ENCODE measurements at places on chromosomes 5 and 9.

DNA sequence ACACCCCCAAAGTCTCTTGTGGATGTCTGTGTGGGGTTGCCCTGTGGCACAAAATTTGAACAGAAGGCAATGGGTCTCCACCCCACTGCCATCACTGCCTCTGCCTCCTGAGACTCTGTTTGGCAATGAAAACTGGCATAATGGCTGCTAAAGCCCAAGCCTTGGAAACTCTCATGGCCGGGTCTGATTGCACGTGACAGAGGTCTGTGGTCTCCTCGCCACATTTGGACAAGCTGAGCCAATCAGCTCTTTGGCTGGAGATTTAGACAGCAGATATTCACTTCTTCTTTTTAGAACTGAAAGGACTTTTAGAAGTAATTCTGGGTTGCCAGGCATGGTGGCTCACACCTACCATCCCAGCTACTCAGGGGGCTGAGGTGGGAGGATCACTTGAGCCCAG lies 5.5 kb downstream of the GGTA1 start:
- DNase-seq, result no peak

- no peak for DNase-seq
Measured at GRCh38 chr5:139340051-139340450, 1.6 kb upstream of the PAIP2 start.

- DNase-seq, result no peak
Measured at GRCh38 chr5:26761045-26761444, 277.3 kb downstream of the CDH9 start.

DNA sequence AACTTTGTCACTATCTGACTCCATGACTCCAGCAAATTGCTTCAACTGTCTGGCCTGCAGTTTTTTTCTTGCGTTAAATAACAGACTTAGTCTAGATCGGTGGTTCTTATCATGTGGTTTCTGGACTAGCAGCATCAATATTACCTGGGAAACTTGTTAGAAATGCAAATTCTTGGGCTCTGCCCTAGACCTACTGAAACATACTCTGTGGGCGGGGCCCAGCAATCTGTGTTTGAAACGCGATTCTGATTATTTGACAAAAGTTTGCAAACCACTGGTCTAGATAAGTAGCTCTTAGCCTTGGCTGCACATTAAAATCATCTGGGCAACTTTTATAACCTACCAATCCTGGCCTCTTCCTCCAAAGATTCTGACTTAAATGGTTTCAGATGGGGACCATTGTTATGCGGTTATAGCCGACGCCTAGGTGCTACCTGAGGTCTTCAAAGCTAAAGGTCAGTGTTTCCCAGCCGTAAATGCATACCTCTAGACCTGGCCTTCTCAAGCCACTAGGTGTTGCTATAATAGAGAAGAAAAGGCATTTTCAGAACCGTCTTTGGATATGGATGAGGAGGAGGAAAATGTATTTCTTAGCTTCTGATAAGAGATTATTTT lies 74.0 kb downstream of the C9orf85 start:
- no peak for DNase-seq

DNA sequence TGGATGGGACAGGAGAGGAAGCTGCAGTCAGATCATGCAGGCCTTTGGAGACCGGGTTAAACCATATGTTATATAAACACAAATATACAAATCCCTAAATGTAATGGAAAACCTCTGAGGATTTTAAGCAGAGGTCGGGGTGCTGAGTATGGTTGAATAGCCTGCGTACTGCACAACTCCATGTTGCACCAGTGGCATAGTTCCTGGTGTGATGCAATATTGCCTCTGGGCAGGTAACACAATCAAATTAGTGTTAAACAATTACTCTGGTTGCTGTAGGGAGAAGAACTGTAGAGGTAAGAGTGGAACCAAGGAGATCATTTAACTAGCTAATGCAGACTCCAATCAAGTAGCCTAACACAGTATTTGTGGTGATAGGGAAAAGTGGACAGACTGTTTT lies 21.3 kb upstream of the RNF145 start:
- DNase-seq, result no peak

DNA sequence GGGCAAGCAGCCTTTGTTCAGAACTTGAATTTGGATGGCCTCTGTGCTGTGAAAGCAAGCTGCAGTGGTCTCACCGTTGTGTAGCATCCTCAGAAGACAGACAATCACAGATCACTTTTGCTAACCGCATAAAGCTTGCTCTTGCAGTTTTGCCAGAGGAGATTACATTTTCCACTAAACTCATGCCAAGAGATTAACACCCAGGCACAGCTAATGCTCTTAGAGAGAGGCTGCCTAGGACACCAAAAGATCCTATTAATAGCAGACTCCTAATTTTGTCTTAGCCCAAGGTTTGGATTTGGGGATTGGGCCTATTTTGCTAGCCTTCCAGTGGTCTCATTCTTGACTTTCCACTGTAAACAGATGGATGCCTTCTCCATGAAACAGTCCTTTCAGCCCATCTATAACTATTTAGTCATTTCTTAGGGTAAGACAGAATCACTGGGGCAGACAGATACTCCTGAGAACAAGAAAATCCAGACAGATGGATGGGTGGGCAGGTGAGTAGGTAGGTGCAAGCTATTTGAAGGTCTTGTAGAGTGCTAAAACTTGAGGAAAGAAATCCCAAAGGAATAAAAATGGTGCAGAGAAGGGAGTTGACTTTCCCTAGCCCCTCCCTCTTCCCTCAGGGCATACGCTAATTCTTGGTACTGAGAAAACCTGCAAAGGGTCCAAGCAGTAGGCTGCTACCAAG lies 506.2 kb downstream of the SPOCK1 start:
- no peak for DNase-seq

- no peak for DNase-seq
Measured at GRCh38 chr9:90330231-90330630, 312.4 kb downstream of the DIRAS2 start.

DNA sequence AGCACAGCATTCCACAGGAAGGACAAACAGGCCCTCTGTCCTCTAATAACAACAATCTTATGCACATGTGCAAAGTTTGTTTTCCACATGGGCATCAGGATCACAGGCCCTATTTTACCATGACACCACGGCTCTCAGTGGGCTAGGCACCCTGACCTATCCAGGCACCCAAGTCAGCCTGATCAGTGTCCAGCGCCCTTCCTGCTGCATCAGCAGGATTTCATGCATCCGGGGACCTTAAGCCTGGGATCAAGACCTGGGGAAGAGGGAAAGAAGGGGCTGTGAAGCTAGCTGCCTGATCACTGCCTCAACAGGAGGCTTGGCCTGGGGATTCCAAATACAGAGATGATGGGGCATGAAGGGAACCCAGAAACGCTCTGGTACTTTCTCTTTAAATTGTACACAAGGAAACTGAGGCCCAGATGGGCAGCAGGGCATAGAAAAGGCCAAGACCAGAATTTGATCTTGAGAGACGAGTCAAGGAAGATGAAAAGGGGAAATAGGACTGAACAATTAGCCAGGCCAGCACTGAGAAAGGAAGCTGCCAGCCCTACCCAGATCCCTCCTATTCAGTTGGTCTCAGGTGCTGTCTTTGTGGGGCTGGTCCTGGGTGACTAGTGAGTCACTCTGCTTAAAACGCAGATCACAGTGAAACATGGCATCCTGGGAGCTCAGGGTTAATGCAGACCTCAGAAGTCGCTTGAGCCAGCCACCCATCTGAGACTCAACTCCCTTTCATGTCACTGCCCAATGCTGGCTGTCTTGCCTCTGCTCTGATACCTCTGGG lies 57.9 kb downstream of the SHB start:
- DNase-seq, result no peak

- peak; percentile 89 for DNase-seq
Measured at GRCh38 chr9:134378901-134379338, 52.7 kb downstream of the RXRA start.

- no peak for DNase-seq
Measured at GRCh38 chr5:176553260-176554085, 4.3 kb downstream of the CDHR2 start.

- no peak for DNase-seq
Measured at GRCh38 chr5:62653864-62654575, 75.4 kb downstream of the LRRC70 start.

- DNase-seq, result no peak
Measured at GRCh38 chr5:78533356-78533755, 115.2 kb downstream of the LHFPL2 start.

DNA sequence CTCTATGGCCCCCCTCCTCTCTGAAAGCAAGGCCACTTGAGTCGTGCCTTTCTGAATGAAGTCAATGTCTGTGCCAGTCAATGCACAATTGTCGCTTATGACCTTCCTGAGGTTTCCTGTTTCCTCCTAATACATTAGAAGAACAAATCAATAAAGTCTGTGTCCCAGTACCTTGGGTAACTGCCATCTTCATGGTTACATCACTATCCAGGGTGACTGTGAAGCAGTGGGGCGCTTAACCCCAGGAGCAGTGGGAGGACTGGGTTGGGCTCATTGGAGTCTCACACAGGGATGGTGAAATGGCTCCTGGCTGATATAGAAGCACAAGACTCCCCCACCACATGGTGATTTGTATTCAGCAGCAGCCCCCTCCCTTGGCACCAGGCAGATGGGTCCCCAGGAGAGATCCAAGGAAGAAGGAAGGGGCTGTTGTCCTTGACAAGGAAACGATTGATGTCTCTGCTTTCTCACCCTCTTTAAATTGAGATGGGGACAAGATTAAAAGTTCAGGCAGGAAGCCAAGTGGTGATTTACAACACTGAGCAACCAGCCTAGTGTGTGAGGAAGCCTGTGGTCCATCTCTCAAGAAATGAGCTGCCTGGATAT lies 261.9 kb upstream of the ZNF462 start:
- DNase-seq, result no peak

- no peak for DNase-seq
Measured at GRCh38 chr5:92704590-92704989, 876.4 kb downstream of the NR2F1-AS1 start.

DNA sequence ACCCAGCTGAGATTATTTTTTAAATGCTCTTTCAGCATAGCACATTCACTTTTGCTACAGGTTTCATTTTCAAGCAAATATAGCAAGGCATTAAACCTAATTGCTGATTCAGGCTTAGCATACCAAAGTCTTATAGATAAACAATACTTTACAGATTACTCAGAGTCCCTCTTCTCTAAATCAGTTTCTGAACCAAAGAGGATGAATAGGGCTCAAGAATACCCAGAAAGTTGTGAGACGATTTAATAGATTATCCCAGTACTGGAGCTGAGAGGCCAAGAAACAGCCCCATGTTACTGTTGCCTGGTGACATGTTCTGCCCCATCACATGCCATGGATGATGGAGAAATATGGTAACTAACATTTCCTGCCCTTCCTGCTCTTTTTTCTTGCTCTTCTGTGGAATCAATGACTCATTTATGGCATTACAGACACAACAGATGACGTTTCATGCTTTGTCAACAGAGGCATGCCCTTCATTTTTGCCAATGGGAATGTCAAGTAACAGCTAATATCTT lies 18.1 kb upstream of the SSBP2 start:
- DNase-seq, result peak; percentile 72

GRCh38 chr9:20693068-20693467 lies 9.0 kb downstream of the FOCAD start:
- no peak for DNase-seq

DNA sequence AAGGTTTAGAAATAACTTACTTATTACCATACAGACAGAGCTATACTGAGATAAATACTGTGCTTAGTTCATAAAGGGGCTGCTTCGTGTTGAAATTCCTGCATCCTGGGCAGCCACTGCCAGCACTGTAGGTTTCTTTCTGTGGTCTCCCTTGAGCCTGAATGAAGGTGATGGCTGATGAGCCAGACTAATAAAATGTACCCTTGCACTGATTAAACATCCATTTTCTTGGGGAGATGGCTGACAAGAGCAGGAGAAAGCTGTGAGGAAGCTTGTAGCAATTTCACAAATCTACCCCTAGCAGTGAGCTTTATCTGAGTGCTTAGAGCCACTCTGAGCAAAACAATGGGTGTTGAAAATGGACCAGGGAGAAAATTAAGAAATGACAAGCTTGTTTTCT lies 23.3 kb upstream of the ZSWIM6 start:
- no peak for DNase-seq

GRCh38 chr5:158770506-158770905 lies 329.2 kb downstream of the EBF1 start:
- DNase-seq, result no peak

- no peak for DNase-seq
Measured at GRCh38 chr9:89408628-89409101, 89.2 kb downstream of the SEMA4D start.

DNA sequence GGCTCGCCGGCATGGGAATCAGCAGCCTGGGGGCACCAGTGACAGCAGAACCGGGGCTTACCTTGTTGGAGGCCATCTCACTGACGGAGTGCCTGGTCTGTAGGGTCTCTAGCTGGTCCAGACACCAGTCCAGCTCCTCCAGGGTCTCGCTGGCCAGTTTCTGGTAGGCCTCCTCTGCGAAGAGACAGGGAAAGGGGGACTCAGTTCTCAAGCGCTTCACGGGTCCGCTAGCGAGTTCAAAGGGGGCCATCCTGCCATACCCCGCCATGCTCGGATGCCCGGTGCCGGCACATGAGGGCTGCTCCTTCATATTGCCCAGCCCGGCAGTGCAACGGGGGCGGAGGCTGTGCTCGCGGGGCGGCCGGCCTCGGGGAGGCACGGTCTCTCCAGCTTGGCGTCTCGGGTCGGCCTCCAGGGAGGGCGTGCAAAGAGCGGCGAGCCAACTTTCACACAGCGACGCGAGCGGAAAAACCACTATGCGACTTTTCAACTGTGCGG lies 456.0 kb downstream of the RAB3C start:
- DNase-seq, result no peak

- no peak for DNase-seq
Measured at GRCh38 chr5:158759283-158759682, 340.4 kb downstream of the EBF1 start.

GRCh38 chr9:27003426-27004077 lies 1.9 kb downstream of the LRRC19 start:
- DNase-seq, result no peak

- DNase-seq, result no peak
Measured at GRCh38 chr9:130530938-130531337, 48.4 kb upstream of the FUBP3 start.

DNA sequence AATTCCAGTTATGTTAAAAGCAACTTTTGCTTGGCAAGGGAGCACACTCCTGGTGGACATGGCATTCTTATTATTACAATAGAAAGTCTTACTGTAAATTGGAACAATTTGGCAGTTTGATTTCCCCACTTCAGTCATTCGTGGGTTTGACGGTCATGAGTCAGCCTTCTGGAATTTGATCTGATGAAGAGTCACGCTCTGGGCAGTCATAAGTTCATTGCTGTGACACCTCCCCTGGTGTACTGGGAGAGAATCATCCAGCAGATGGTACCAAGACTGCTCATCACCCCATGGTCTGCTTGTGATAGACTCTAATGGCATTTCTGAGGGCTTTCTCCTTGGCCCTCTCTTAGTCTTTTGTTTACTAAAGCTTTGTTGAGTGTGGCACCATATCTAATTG lies 53.8 kb downstream of the GLRA1 start:
- DNase-seq, result peak; percentile 15

DNA sequence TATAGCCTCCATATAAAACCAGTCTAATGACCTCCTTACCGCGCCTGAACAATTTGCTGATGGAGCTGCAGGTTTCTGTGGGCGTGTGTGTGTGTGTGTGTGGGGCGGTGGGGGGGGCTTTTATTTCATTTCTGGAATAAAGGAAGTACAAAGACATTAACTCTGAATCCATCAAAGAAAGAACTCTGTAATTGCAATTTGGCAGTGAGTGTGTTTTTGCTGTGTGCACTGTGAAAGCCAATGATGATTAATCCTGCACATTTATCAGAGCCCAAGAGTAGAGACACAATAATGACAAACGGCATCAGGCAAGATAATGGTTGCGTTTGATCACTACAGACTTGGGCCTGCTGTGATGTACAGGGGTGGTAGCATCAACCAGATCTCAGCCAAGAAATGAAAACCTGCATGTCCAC lies 29.3 kb upstream of the NDFIP1 start:
- DNase-seq, result no peak

GRCh38 chr5:175328176-175328575 lies 115.8 kb downstream of the DRD1 start:
- no peak for DNase-seq

- DNase-seq, result no peak
Measured at GRCh38 chr9:35714579-35715252, 17.3 kb downstream of the TLN1 start.

Data from AG08396 (cell line).